NCI-H526 (cell line): ENCODE measurements at places on chromosomes 2 and 18.

DNA sequence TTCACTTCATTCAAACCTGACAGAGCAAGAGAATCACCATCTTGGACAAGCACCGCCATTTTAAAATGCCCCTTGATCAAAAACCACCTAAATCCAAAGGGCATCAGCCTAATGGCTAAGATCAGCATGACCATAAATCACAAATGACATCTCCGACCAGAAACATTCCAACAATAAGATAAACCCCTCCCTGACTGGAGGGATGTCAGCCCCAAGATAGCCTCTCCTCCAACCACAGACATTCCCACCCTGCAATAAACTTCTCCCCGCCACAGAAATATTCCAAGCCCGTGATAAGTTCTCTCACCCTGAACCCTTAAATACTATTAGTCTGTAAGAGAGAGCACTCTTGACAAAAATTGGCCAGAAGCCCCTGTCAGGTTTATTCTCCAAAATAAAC, 21.6 kb upstream of the LYPD1 start:
- no peak for DNase-seq

- DNase-seq: no peak
Measured at GRCh38 chr2:195659114-195659513, 2.1 kb downstream of the SLC39A10 start.

DNA sequence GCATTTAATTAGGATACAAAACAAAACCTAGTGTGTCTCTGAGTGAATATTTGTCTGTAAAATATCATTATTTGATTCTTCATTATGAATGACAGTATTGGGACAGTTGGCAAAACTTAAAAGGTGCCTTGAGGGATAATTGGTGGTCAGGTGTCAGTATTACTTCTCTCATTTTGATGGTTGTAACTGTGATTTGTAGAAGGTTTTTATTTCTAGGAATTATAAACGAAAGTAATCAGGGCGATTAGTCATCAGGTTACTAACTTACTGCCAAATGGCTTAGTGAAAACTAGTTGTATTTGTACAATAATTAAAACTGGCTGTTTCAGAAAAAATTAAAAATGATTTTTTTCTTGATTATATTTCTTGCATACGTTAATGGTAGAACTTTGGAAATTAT, 117.6 kb downstream of the BIRC6 start:
- no peak for DNase-seq

GRCh38 chr2:102736110-102736409, 25.8 kb upstream of the TMEM182 start:
- peak; percentile 81 for DNase-seq

- DNase-seq: no peak
Measured at GRCh38 chr2:46937471-46937901, 21.9 kb upstream of the MCFD2 start.
